ENCODE measurements at places on chromosomes 1 and 21. TPM values are rescaled to one million over a fixed set of nuclear protein-coding genes. Genes with fewer than 3 reads are reported as not detected.

The MAPKAPK2 gene
- 88.2 TPM for total RNA-seq

DNA sequence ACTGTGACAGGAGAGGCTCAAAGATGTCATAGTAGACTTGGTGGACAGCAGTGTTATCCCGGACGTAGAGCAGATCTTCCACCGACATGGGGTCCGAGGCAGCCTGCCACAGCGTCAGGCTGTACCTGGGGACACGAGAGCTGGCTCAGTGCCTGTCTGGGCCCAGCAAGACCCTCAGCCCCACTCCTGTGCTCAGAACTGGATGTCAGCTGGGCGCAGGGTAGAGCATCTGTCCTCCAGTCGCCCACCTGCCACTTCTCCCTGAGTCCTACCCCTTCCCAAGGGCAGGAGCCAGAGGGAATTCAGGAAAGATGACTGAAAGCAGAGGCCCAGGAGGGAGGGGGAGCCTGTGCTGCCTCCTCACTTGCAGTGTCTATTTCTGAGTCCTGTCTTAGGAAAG lies 11.7 kb downstream of the FAM151A start:
- H3K36me3 ChIP-seq, result no peaks in the 10 kb centered on the region
- H3K27ac ChIP-seq, result no peak overlapping the region
- no peak for DNase-seq

GRCh38 chr1:185917646-185918045 lies 183.5 kb downstream of the HMCN1 start:
- H3K36me3 ChIP-seq, result no peaks in the 10 kb centered on the region
- H3K4me1 ChIP-seq, result no peaks in the 10 kb centered on the region
- peak; percentile 45 for DNase-seq
- no peak overlapping the region for H3K27ac ChIP-seq

GRCh38 chr1:60847391-60847790 lies 235.0 kb upstream of the NFIA start:
- no peak overlapping the region for H3K4me3 ChIP-seq
- no peak overlapping the region for H3K27ac ChIP-seq
- DNase-seq, result no peak

GRCh38 chr1:204410688-204411450 lies 748 bp downstream of the PPP1R15B start:
- peak; percentile 43 for DNase-seq
- peak overlapping the region; percentile 90 for H3K27ac ChIP-seq
- H3K36me3 ChIP-seq, result peaks cover 2% of the 10 kb centered on the region
- peak overlapping the region; percentile 100 for H3K4me3 ChIP-seq

The KIAA1614 gene
- total RNA-seq, result 0.26 TPM

DNA sequence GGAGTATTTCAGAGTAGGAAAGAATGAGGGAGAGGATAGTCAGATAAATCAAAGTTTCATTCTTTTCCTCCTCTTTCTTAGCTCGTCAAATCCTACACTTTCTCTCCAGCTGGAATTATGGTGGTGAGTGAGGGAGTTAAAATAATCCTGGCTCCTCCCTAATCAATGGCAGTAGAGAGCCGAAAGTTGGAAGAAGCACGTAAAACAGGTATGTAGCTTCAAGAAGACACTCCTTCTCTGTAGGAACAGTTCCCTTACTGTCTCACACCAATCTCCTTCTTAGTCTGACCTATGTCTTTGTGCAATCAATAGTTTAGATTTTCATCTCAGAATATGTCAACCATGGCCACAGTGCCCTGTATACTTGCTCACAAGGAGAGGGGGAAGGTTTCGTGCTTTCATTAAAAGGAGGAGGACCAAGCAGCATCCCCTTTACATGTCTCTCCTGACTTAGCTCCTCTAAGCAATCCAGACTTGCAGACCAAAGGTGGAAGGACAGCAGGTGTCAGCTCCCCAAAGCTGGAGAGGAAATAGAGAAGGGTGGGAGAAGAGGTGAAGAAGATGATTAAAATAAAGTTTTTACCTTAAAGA lies 878 bp downstream of the MINDY1 start:
- peaks cover 28% of the 10 kb centered on the region for H3K4me1 ChIP-seq
- no peaks in the 10 kb centered on the region for H3K36me3 ChIP-seq
- peak overlapping the region; percentile 64 for H3K4me3 ChIP-seq
- no peaks in the 10 kb centered on the region for H3K27me3 ChIP-seq
- H3K27ac ChIP-seq, result peak overlapping the region; percentile 99

DNA sequence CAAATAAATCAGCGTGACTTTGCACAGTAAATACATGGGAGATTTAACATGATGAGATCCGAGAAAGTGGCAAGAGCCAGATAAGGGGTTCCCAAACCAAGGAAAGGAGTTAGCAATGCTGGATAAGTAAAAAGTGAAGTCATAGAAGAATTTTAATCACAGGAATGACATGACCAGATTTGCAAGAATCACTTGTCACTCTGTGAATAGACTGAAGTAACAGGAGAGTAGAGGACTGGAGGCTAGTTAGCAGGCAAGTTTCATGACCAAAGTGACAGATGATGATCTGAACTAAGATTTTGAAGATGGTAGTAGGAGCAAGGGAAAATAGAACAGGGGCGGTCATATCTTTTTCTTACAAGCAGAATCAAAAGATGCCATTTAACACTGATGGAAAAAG lies 8.4 kb downstream of the CFH start:
- H3K4me1 ChIP-seq, result no peaks in the 10 kb centered on the region
- no peaks in the 10 kb centered on the region for H3K36me3 ChIP-seq
- H3K27me3 ChIP-seq, result no peaks in the 10 kb centered on the region
- no peak overlapping the region for H3K4me3 ChIP-seq
- no peak overlapping the region for H3K27ac ChIP-seq
- DNase-seq, result no peak

GRCh38 chr21:34227386-34227852 lies 136.4 kb upstream of the KCNE2 start:
- no peaks in the 10 kb centered on the region for H3K36me3 ChIP-seq
- H3K4me3 ChIP-seq, result no peak overlapping the region
- H3K4me1 ChIP-seq, result no peaks in the 10 kb centered on the region
- H3K27ac ChIP-seq, result no peak overlapping the region
